Bronchial smooth muscle cell (primary cell): ENCODE measurements at places on chromosomes 4 and X. TPM values are rescaled to one million over a fixed set of nuclear protein-coding genes. Genes with fewer than 3 reads are reported as not detected.

Gene F11
- total RNA-seq, result not detected in 2 replicates

Gene STK32B
- 0.34 and 0.63 TPM in 2 replicates for total RNA-seq

Gene ACE2
- under 0.01 TPM in 1 of 2 replicates, not detected in the other for total RNA-seq

Gene CENPVL1
- total RNA-seq, result not detected in 2 replicates

Gene TREX2
- total RNA-seq, result 1.3 and 2.0 TPM in 2 replicates

Gene PDLIM3
- total RNA-seq, result 9.5 and 44.7 TPM in 2 replicates

Gene LRCH2
- total RNA-seq, result 4.6 and 7.6 TPM in 2 replicates

Gene GAGE12E
- total RNA-seq, result not detected in 2 replicates

Gene PABPC5
- total RNA-seq, result 1.6 and 2.7 TPM in 2 replicates

Gene STAP1
- total RNA-seq, result not detected in 2 replicates

Gene VCX3A
- not detected in 2 replicates for total RNA-seq

Gene PLP2
- 16.9 and 17.8 TPM in 2 replicates for total RNA-seq

Gene ADGRA3
- total RNA-seq, result 18.7 and 28.4 TPM in 2 replicates

Gene ELOVL6
- total RNA-seq, result 3.3 and 8.8 TPM in 2 replicates

Gene RAI2
- total RNA-seq, result 0.69 and 1.1 TPM in 2 replicates

Gene SERPINA7
- not detected in 2 replicates for total RNA-seq

Gene TRO
- total RNA-seq, result 17.3 and 20.6 TPM in 2 replicates

Gene CCDC110
- total RNA-seq, result 0.95 and 2.0 TPM in 2 replicates

Gene SPACA5
- total RNA-seq, result not detected in 2 replicates

Gene DDIT4L
- 0.26 and 5.8 TPM in 2 replicates for total RNA-seq

Gene TMEM271
- total RNA-seq, result not detected in 2 replicates

Gene RPL34
- 807 and 833 TPM in 2 replicates for total RNA-seq

Gene SLC25A14
- total RNA-seq, result 10.4 and 14.2 TPM in 2 replicates

Gene GLRA2
- not detected in 2 replicates for total RNA-seq

Gene TEC
- 0.60 and 0.79 TPM in 2 replicates for total RNA-seq

Gene CXCL1
- total RNA-seq, result 1.5 and 27.6 TPM in 2 replicates

Gene BCORL1
- total RNA-seq, result 1.9 and 3.3 TPM in 2 replicates

Gene SOWAHD
- total RNA-seq, result under 0.01 and 0.09 TPM in 2 replicates

Gene TSPYL2
- 23.6 and 27.0 TPM in 2 replicates for total RNA-seq

Gene SOWAHB
- total RNA-seq, result not detected in 2 replicates

Gene RAB28
- 6.0 and 9.1 TPM in 2 replicates for total RNA-seq

Gene WAS
- 0.26 and 0.32 TPM in 2 replicates for total RNA-seq

Gene ARHGAP24
- 36.8 and 43.5 TPM in 2 replicates for total RNA-seq

Gene XIAP
- total RNA-seq, result 33.9 and 114 TPM in 2 replicates

Gene PAGE1
- total RNA-seq, result not detected in 2 replicates

Gene PCSK1N
- 0.09 and 0.16 TPM in 2 replicates for total RNA-seq

Gene IGSF1
- not detected in 2 replicates for total RNA-seq

Gene HTR2C
- total RNA-seq, result not detected in 2 replicates

Gene HS3ST1
- total RNA-seq, result under 0.01 TPM in 1 of 2 replicates, not detected in the other
